ENCODE measurements at places on chromosomes 5 and 9.

- no peak for DNase-seq
Measured at GRCh38 chr5:178994580-178995340, at the start of gene GRM6. TSS of gene GRM6 (minus strand) at chr5:178995320. CDS start at chr5:178994944, 376 bp downstream.

- no peak for DNase-seq
Measured at GRCh38 chr5:28903643-28904042, 1865.3 kb upstream of the CDH9 start.

GRCh38 chr5:103280967-103281366, 22.4 kb downstream of the MACIR start:
- DNase-seq = no peak

DNA sequence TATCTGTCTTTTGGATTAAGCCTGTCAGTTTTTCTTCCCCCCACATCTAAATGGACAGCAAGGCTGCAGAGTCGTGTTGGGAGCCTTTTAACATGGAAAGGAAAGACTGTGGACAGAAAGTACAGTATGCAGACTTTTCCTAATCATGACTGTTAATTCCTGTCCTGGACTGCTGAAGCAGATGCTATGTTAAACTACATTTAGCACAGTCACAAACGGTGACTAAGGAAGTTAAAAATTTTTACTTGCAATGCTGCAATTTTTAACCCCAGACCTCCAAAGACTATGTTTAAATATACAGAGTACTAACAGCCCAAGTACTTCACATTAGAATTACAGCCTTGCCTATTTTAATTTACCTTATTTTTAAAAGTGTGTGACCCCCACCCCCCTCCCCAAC, 51.8 kb downstream of the ELAVL2 start:
- DNase-seq = no peak

GRCh38 chr9:84145780-84146179, 165.2 kb downstream of the RMI1 start:
- no peak for DNase-seq

- DNase-seq = no peak
Measured at GRCh38 chr5:160097991-160098390, 21.3 kb downstream of the PWWP2A start.

DNA sequence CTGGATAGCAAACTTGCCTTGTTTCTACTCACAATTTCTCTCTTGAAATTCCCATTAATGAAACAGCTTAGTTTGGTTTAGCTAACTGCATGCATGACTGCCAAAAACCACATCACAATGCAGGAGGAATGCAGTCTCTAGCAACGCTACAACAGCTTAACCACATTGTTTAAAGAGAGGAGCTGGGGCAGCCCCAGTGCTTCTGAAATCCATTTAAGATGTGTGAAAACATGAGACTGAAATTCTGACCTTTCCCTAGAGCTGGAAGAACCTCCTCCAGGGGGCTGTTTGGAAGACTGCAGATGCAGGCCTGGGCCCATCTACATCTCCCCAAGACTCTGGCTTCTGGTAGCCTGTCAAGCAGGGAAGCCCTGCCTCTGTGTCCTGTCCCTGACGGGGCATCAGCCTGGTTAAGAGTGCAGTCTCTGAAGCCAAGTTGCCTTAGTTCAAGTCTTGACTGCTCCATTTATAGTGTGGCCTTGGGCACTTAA, 157.1 kb downstream of the ZNF462 start:
- DNase-seq = no peak

DNA sequence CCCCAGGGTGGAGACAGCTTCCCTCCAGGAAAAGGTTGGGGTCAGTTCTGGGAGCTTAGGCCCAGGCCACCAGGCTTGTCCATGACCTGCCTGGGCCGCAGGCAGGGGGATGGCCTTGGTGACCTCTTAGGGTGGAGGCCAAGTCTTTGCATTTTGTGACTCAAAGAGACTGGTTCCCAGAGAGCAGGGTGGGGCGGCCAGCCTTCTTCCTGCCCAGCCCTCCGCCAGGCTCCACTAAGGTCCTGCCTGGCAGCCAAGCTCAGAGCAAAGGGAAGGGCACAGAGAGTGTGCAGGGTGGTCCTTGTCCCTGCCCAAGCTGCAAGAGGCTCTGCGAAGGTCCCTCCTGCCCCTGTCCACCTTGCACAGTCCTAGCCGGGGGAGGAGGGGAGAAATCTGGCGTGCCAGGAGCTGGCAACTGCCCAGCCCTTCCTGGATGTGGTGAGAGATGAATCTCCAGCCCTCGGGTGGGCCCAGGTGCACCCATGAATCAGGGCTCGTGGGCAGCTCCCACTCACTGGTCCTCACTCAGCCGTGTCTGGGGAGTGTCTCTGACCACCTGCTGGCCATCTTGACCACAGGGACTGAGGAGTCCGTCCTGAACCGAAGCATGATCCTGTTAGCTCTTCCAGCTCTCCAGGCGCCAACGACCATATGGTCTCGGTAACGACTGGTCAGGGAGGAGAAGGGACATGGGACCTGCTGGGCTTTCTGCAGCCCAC, 2.3 kb upstream of the PTGDS start:
- no peak for DNase-seq

DNA sequence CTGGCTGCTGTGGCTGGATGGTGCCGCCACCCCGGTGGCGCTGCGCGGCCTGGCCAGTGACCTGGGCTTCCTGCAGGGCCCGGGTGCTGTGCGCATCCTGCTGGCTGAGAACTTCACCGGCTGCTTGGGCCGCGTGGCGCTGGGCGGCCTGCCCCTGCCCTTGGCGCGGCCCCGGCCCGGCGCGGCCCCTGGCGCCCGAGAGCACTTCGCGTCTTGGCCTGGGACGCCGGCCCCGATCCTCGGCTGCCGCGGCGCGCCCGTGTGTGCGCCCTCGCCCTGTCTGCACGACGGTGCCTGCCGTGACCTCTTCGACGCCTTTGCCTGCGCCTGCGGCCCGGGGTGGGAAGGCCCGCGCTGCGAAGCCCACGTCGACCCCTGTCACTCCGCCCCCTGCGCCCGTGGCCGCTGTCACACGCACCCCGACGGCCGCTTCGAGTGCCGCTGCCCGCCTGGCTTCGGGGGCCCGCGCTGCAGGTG, 17.5 kb downstream of the CRB2 start:
- no peak for DNase-seq

DNA sequence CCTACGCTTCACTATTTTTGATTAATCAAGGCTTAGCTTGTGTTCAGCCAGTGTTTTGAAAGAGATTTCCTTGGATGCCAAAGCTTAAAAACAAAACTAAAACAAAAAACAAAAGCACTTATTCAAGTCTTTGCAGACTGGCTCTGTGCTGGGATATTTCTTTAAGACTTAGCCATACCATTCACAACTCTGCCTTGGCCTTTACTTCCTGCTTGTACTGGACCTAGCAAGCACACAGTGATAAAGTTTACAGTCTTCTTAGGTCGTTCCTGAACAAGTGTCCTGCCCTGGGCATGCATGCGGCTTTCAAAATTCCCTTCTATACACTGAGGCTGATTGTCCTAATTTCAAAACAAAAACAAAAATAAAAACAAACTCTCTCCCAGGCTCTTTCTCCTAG, 20.7 kb downstream of the FBXL17 start:
- no peak for DNase-seq

GRCh38 chr5:158832096-158832685, 267.5 kb downstream of the EBF1 start:
- no peak for DNase-seq

GRCh38 chr5:156815988-156816599, 34.0 kb upstream of the PPP1R2B start:
- no peak for DNase-seq

GRCh38 chr5:150261231-150261630, 28.3 kb downstream of the CAMK2A start:
- no peak for DNase-seq

DNA sequence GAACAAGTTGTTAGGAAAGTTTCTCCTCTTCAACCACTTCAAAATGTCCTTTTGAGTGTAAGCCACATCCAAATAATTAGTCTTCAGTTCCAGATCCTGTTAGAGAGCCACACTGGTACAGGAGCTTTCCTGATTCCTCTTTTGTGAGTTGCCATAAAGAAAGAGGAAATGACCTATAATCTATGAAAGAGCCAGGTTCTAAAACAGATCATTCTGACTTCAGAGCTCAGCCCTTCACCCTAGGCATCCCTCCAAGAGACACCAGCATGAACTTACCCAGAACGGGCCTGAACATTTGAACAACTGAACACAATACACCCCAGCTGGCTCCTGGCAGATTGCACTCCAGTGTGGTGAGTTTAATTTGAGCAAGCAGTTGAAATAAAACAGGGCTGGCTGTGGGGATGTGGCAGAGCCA, 25.7 kb downstream of the SLC1A1 start:
- no peak for DNase-seq

DNA sequence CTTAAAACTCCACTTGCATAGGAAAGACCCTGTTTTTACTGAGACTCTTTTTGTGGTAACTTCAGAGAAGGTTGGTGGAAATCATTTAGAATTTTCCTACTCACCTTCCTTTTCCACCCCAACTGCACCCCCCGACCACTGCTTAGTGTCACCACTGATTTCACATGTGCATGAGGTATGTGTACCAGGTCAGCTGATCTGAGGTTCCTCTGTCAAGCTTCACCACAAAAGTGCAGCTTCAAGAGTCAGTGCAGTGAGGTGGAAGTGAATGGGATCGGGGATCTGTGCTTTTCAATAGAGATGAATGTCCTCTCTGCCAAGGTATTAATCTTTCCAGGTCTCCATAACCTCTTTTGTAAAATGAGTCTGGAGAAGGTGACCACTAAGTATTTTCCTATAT, 260.5 kb upstream of the WWC1 start:
- DNase-seq = no peak

DNA sequence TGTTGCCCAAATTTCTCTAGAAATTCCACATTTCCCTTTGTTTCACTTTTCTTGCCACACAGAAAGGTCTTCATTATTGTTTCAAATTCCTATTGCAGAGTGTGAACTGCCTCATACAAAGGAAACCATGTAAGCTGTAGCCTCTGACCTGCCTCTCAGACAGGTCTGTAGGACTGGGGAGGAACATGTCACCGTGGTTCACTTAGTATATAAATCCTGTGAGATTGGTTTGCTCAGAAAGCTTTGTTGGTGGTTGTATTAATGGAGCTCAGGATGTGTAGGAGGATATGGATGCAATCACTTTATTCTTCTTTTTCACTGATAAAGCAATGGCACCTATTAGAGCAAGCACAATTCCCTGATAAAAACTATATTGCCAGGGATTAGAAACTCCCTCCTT, 4.2 kb downstream of the SGCD start:
- DNase-seq = no peak

DNA sequence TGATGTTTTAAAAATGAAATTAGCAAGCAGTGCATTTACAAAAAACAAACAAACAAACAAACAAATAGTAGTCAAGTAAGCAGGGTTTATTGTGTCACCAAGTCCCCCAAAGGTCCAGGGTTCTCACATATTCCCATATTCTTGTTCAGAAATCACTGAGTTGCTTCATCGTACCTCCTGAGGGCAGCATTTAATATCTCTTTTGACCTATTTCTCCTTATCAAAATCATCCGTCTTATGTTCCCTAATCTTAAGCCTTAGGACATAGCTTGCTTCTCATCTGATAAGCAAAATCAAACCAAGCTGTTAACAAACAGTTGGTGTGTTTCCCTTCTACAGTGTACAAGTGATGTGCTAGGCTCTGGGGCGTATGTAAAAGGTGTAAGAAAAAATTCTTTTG, 109.5 kb upstream of the MAN2A1 start:
- no peak for DNase-seq

GRCh38 chr9:68482548-68482947, 58.1 kb downstream of the TMEM252 start:
- DNase-seq = no peak

DNA sequence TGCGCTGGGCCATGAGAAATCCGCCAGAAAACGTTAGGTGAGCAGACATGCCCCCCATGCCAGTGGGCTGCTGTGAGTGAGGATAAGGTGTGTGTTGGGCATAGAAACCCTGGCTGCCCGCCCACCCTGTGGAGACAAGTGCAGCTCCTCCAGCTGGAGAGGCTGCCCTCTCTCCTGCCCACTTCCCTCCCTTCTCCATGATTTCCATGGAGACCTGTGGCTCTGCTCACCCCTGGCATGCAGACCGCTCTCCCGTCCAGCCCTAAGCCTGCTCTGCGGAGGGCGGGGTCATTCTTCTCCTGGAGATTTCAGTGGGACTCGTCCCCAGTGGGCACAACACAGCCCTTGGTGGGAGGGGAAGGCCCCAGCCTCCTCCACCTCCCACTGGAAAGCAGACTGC, 133.0 kb upstream of the FAM120A start:
- DNase-seq = no peak

GRCh38 chr9:97374811-97375210, 37.1 kb upstream of the TDRD7 start:
- DNase-seq = no peak

- DNase-seq = no peak
Measured at GRCh38 chr5:77724934-77725333, 51.2 kb downstream of the TBCA start.

DNA sequence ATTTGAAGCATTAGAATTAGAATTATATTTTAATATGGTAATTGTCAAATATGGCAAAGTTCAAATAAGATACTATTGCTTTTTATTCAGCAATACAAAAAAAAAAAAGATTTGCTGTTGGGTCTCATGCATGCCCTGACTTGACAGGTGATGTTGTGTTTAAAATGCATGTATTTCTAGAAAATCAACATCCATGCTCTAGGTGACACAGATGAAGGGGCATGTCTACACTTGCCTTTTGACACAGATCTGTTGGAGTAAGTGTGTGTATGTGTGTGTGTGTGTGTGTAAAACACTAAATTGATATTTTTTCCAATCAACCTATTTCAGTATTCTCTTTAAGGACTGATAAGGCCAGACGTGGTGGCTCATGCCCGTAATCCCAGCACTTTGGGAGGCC, 38.1 kb upstream of the SMARCA2 start:
- no peak for DNase-seq

- DNase-seq = no peak
Measured at GRCh38 chr5:133035224-133035623, 8.9 kb upstream of the ZCCHC10 start.

- DNase-seq = no peak
Measured at GRCh38 chr5:174545926-174546325, 178.5 kb upstream of the MSX2 start.

GRCh38 chr5:153926201-153926600, 112.5 kb downstream of the FAM114A2 start:
- DNase-seq = no peak

DNA sequence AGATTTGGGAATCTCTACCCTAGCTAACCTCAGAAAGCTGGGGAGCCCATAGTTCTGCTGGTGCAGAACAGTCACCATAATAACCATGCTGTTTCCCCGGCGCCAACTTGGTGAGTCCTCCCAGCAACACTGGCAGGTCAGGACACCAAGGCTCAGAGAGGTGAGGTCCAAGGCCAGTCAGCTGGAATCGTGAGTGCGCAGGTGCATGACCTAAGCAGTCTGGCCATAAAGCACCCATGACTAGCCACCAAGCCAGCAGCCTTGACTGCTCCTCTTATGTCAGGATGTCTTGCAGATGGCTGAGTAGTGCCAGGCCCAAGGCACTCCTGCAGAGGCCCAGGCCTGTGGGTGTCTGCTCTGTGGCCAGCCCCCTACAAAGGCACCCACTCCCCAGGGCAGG, 2.6 kb downstream of the RNF44 start:
- no peak for DNase-seq

- DNase-seq = no peak
Measured at GRCh38 chr9:78544230-78544629, 247.3 kb downstream of the PSAT1 start.

GRCh38 chr5:165723931-165724330, 2218.5 kb downstream of the MAT2B start:
- DNase-seq = no peak

- DNase-seq = no peak
Measured at GRCh38 chr5:150623878-150624216, 16.6 kb upstream of the SYNPO start.

Data from ascending aorta (tissue), 2 donors.